ENCODE measurements at places on chromosomes 13 and 19.

DNA sequence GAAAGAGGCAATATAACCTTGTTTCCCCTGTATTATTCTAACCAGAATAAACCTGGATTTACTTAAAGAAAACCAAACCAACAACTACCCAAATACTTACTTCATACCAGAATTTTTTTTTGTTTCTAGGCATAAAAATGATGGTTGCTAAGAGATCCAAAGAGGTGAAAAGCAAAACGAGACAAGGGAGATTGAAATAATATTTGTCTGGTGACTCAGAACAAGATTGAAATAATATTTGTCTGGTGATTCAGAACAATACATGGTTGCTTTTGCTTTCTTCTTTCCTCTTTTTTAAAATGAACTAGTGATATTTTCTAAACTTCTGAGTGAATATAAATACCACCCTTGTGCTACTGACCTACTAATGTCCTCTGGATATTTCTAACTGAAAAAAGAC is 592.9 kb downstream of the KCTD12 start:
- DNase-seq, result no peak

- no peak for DNase-seq
These were observed 57.5 kb downstream of the ERICH4 start for GRCh38 chr19:41500443-41500842.

DNA sequence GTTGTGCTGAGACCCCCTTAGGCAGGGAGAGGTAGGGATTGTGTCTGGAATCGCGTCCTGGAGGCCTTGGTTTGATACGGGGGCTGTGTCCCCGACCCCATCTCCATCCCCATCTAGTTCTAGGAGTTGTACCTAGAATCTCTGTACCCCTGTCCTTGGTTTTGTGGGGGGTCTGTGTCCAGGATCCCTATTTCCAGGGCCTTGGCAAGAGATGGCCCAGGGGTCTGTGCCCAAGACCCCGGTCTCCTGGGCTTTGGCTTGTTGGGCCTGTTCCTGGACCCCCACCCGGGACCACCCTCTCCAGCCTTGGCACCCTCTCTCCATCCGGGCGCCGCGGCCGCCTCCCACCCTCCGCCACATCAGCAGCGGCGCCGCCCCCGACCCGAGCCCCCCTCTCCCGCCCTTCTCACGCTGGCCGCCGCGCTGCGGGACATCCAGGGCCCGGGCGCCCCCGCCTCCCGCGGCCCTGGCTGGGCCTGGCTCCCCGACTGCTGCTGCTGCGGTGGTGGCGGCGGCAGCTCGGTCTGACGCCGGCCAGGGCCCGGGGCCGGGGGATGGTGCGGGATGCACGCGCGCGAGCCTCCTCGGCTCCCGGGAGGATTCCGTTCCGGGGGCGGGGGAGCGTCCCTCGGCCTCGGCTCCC is at the start of gene NUMBL:
Gene NUMBL, minus strand, starts transcription at position 602 of the 643 bp plus-strand sequence. Its CDS starts 168 bp downstream, at position 434.
- DNase-seq, result no peak

GRCh38 chr13:23375001-23375971 is 58.2 kb downstream of the SACS start:
- DNase-seq, result peak; percentile 90

DNA sequence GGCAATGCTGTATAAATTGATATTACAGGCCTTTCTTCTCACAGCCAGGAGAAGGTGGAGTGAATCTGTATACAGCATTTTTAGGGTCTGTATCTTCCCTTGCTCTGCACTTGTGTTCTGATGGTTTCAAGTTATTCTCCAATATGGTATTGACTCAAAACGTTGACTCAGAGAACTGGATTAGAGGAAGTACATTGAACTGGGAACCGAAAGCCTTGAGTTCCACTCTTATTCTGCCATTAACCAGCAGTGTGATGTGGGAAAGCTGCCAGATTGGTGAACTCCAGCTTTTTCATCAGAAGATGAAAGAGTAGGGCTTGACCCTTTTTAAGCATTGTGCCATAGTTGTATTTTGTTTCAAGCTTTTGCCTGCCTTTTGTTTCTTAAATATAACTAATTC is 167.7 kb downstream of the SPRY2 start:
- DNase-seq, result peak; percentile 2

DNA sequence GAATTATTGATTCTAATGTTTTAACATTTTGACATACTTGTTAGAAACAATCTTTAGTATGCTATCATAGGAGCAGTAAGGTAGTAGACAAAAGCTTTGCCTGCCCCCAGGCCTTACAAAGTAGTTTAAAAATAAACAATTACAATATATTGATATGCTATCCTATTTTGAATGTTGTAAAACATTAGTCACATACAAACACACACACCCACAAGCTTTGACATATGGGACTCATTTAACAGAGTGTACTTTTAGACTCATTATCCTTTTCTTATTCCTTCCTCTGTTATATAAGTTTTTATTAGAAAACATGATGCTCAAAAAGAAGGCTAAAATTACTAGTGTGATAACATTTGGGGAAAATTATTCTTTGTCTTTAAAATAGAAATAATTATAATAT is 33.5 kb downstream of the UCHL3 start:
- DNase-seq, result no peak

- DNase-seq, result no peak
These were observed 76.6 kb upstream of the KLF12 start for GRCh38 chr13:74210693-74211393.

DNA sequence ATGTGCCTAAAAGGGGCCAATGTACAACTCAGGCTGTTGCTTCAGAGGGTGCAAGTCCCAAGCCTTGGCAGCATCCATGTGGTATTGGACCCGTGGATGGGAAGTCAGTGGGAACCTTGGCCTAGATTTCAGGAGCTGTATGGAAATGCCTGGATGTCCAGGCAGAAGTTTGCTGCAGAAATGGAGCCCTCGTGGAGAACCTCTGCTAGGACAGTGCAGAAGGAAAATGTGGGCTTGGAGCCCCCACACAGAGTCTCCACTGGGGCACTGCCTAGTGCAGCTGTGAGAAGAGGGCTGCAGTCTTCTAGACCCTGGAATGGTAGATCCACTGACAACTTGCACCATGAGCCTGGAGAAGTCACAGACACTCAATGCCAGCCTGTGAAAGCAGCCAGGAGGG is 28.5 kb downstream of the GPC5 start:
- DNase-seq, result no peak

- DNase-seq, result no peak
These were observed 627 bp downstream of the GCDH start for GRCh38 chr19:12891553-12892021.

GRCh38 chr13:98913741-98914140 is 64.1 kb downstream of the DOCK9 start:
- no peak for DNase-seq

GRCh38 chr19:2780284-2780683 is 2.8 kb downstream of the SGTA start:
- DNase-seq, result no peak

GRCh38 chr13:111031531-111031961 is 83.6 kb upstream of the ARHGEF7 start:
- DNase-seq, result no peak

All from NCI-H446 (cell line).